Neural crest cell (in vitro differentiated cells): ENCODE measurements at places on chromosomes 2 and 18. TPM values are rescaled to one million over a fixed set of nuclear protein-coding genes. Genes with fewer than 3 reads are reported as not detected.

Gene PCARE
- not detected in 2 replicates for total RNA-seq

Gene DPP4
- 0.82 and 1.6 TPM in 2 replicates for total RNA-seq

Gene REG3A
- total RNA-seq, result not detected in 2 replicates

Gene IRS1
- total RNA-seq, result 14.8 and 15.1 TPM in 2 replicates

Gene MTX2
- total RNA-seq, result 23.7 and 25.6 TPM in 2 replicates

Gene TANC1
- total RNA-seq, result 13.2 and 14.1 TPM in 2 replicates

Gene NR4A2
- 7.8 and 7.9 TPM in 2 replicates for total RNA-seq

Gene MBD1
- 65.2 and 77.2 TPM in 2 replicates for total RNA-seq

Gene HES6
- 143 and 152 TPM in 2 replicates for total RNA-seq

Gene ABHD3
- total RNA-seq, result 21.1 and 24.7 TPM in 2 replicates

Gene RFX8
- total RNA-seq, result 0.44 and 0.48 TPM in 2 replicates

Gene SKOR2
- total RNA-seq, result 0.96 and 1.4 TPM in 2 replicates

Gene KLHL14
- 2.2 and 2.4 TPM in 2 replicates for total RNA-seq

Gene NOTO
- not detected in 2 replicates for total RNA-seq

Gene PROKR1
- total RNA-seq, result 0.09 and 0.16 TPM in 2 replicates

Gene SATB2
- 9.2 and 10.1 TPM in 2 replicates for total RNA-seq

Gene REG3G
- total RNA-seq, result not detected in 2 replicates
